Activated CD8-positive, alpha-beta memory T cell treated with anti-CD3 and anti-CD28 coated beads, Interleukin-2, amount 10 ng/mL, durations not matched to agents 7 days and 5 days (primary cell): ENCODE measurements at places on chromosomes 12 and 14. TPM values are rescaled to one million over a fixed set of nuclear protein-coding genes. Genes with fewer than 3 reads are reported as not detected.

Gene CMA1
- not detected for total RNA-seq

Gene KRT6A
- not detected for total RNA-seq

Gene GPD1
- 0.30 TPM for total RNA-seq

Gene KRT83
- not detected for total RNA-seq

Gene SOS2
- 18.0 TPM for total RNA-seq

Gene RIN3
- 122 TPM for total RNA-seq
